ENCODE measurements at places on chromosomes 11 and 22.

- DNase-seq: no peak
These were observed 11.5 kb downstream of the PARVG start for GRCh38 chr22:44192098-44192815.

DNA sequence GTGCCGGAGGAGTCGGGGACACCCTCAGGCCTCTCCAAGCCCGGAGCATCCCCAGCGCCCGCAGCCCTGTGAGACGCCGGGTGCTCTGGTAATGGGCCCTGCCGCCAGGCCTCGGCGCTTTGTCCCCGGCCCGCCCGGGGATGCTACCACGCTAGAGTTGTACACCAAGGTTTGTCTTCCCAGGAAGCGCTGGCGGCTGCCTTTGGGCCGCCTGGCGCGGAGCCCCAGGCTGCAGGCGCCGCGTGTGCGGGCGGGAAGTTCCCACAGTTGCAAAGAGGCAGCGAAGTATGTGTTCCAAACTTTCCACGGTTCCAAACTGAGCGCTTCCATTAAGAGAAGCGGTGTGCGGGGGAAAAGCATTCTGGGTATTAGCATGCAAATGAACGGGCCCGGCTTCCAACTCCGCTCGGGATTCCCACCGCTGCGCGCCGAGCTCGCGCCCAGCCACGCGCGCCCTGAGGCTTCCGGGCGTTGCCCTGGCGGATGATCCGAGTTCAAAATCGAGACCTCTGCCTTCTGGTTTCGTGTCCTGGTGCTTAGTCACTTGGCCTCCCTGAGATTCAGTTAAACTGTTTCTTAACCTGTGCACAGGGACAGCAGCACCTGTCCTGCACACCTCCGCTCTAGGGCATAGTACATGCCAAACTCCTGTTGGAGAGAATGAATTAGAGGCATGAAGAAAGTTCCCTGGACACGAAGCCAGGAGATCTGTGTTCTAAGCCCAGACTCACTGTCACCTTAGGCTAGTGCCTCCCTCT is 1.3 kb upstream of the PATZ1 start:
- no peak for DNase-seq

DNA sequence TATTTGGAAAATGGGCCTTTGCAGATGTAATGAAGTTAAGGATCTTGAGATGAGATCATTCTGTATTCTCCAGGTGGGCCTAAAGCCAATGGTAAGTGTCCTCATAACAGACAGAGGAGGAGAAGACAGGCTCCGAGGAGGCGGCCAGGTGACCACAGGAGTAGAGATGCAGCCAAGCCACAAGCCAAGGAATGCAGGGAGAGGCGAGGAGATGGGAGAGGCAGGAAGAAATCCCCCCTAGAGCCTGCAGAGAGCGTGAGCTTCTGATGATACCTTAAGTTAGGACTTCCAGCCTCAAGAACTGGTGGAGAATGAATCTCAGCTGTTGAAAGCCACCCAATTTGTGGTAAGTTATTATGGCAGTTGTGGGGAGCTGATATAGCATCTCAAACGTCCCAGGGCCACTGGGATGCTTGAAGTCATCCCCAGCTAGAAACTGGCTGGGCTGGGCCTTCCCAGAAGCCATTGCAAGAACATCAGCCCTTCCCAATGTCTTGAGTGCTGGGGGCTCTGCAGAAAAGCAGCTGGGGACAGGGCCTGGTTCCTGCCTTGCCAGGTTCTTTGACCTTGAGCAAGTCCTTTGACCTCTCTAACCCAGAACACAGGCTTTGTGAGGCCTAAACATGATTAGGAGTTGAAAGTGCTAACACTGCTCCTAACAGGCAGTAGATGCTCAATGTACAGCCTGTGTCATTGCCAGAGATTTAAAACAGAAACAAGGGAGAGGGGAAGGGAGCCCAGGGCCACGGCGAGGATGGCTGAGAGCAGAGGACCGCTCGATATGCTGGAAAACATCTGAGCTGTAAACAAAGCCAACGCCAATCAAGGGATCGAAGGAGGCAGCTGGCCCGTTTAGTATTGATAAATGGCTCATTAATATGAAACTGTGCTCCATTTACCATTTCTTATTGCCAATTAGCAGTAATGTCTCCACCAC is 632.3 kb downstream of the TBC1D22A start:
- no peak for DNase-seq

DNA sequence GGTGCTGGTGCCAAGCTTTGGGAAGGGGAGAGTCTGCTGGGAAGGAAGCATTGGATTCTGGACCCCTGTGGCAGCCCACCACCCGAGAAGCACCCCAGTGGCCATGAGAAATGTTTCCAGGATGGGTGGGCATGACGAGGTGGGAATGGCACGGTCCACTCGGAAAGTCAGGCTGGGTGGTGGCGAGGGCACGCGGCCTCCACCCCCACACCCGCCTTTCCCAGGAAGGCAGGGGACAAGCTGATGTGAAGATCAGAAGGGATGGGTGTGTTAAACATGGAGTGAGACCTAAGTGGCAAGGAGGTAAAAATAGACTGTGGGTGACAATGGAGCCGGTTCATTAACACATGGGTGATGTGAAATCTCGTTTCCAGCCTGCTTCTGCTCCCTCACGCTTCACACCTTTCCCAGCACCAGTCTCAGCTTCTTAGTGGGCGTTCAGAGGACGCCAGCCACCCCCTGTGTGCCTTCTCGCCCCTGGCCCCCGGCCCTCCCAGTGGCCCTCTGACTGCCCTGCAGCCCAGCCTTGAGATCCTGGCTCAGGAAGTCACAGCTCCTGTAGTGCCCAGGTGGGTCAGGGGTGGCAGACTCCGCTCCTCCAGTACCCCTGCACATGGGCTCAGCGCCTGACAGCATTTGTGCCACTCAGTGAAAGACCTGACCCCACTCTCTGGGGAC is 27.6 kb downstream of the LRRC10B start:
- no peak for DNase-seq

- no peak for DNase-seq
These were observed 52.7 kb upstream of the CCND1 start for GRCh38 chr11:69588270-69588669.

DNA sequence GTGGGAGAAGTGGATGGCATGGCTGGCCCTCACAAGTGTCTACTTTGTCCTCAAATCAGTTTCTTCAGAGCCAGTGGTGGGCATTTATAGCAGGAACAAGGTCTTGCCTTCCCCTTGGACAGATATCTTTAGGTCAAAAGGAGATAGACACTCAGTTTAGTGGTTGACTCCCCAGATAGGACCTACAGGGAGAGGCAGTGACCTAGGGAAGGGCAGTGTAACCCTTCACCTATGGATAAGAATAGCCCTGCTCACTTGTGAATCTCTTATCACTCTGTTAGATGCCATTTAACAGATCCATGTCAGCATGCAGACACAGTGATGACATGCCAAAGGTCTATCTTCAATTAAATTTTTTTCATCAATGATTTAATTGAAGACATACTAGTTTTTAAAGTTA is 11.0 kb downstream of the BCO2 start:
- DNase-seq: no peak

GRCh38 chr11:76644591-76644990 is 26.0 kb downstream of the LRRC32 start:
- no peak for DNase-seq

DNA sequence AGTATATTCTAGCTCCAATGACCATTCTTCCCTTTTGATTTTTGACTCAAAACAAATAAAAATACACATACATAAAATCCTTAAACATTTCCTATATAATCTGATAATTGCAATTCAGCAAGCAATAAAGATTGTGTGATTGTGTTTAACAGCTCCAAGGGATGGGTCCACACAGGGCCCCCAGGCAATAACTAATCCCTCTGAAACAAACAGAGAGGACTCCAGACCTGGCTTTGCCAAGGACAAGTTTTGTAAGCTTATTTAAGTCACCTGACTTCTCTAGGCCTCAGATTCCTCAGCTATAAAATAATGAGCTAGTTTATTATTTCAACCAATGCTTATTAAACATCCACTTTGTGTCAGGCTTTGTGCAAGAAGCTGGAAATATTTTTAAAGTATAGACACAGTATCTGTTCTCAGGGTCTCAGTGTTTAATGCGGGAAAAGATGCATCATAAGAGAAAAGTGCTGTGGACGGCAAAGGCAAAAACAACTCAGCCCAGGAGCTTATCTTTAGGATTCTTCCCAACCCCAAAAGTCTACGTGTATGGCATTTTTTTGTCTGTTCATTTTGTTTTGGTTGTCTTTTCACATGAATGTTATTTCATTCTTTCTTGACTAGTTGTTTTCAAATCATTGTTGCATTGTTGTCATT is 20.1 kb downstream of the FZD4 start:
- DNase-seq: no peak

- DNase-seq: no peak
These were observed 58.0 kb upstream of the GLYATL1B start for GRCh38 chr11:59028105-59028504.

DNA sequence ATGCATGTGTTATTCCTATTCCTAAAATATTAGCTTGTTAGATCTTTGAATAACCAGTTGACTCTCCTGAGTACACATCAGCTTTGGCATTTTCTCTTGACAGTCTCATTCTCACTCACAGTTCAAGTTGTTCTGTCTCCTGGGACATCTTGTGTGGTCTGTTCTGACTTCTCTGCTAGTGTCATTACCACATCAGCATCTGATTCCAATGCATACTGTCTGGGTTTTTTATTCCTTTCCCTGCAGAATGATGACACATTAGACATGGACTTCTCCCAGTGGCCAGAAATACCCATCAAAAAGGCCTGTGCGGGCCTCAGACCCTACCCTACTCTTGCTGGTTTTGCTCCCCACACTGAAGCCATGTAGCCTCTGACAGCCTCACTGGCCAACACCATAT is 2.7 kb downstream of the ZNF74 start:
- DNase-seq: no peak

DNA sequence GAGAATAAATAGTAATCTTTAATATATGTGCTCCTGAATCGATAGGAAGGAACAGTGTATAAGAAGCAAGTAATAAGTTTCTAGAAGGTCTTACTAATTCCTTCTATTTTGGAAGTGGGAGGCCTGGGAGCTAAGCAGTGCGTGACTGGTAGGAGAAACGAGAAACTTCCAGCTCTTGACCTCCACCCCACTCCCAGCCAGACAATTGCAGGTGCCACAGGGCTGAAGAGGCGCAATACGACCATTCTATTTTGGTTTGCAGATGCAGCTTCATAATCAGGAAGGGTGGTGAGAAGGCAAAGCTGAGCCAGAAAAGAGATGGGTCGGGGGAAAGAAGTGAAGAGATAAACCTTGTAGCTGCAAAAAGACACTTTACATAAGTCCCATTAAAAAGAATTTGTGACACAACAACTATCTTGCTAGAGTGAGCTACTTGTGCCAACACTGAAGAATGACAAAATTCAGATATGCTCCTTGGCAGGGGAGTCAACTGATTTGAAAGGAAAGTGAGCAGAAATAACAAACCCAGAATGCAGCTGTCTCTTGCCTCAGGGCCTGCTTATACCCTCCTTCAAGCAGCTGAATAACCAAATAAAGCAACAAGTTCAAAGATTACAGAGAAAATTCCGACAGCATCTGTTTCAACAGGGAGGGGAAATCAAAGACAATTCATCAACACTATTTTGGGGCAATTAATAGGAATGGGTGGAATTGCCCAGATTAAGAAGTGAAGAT is 35.1 kb downstream of the GRIA4 start:
- DNase-seq: no peak

GRCh38 chr11:65898656-65899355 is 1.4 kb downstream of the FOSL1 start:
- no peak for DNase-seq

GRCh38 chr11:33735271-33736147 is 714 bp downstream of the CD59 start:
- no peak for DNase-seq

DNA sequence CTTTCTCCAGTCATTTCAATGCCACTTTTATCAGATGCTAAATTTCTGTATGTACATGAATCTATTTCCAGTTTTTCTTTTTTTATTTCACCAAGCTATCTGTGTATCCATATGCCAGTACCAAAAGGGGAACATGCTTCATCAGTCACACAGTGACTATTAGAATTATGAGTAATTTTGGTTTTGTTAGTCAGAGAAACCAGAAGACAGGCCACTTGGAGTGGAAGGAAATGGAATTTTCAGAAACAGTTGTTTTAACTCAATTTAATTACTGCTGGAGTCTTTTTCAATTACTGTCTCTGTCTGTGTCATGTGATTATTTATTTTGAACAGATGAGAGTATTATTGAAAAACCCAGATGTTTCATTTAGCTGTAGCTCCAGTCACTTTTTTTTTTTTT is 84.6 kb upstream of the ANO3 start:
- no peak for DNase-seq

DNA sequence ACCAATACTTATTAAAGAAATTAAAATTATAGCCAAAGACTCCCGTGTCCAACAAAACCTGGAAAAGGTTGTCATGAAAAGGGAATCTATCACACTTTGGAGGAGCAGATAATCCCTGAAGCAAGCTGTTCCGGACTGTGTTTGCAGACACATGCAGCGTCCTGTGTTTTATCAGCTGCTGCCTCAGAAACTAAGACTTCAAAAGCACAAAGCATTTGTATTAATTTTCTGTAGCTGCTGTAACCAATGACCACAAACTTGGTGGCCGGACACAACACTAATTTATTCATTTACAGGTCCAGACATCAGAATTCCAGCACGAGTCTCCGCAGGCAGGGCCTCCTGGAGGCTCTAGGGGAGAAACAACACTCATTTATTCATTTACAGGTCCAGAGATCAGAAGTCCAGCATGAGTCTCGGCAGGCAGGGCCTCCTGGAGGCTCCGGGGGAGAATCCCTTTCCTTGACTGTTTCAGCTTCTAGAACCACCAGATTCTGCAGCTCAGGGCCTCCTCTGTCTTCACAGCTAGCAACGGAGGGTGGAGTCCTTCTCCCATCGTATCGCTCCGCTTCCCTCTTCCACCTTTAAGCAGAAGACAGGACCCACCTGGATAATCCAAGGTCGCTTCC is 465.3 kb downstream of the BRD1 start:
- no peak for DNase-seq

- DNase-seq: no peak
These were observed 137.8 kb upstream of the BDNF start for GRCh38 chr11:27837895-27838563.

- no peak for DNase-seq
These were observed 65.2 kb upstream of the CNTN5 start for GRCh38 chr11:98955551-98955950.

- no peak for DNase-seq
These were observed 97.9 kb upstream of the PITPNB start for GRCh38 chr22:28016781-28017557.

DNA sequence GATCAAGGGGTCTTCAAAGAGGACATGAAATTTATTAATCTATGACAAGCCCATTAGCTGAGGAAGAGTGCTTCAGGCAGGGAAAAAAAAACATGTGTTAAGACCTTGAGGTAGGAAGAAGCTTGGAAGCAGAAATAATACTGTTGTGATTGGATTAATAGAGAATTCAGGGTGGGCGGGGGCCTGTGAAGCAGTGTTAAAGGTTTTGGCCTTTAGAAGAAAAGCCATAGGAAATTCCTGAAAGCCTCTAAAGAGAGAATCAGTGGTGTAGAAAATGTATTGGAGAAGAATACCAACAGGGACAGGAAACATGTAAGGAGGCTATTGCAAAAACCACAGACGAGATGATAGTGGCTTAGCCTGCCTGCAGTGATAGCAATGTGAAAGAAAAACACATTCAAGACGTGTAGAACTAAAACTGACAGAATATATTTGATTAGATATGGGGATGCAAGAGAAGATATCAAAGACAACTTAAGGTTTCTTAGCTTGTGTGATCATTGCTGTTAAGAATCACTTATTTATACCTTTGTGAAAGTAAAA is 404.4 kb upstream of the ANO3 start:
- DNase-seq: no peak

GRCh38 chr11:112221274-112221835 is 4.9 kb upstream of the PTS start:
- DNase-seq: no peak

GRCh38 chr22:39149915-39150847 is 2.3 kb downstream of the CBX7 start:
- DNase-seq: no peak
